Activated CD4-positive, alpha-beta T cell treated with anti-CD3 and anti-CD28 coated beads, Interleukin-2, amount 10 ng/mL, durations not matched to agents 24 days and 14 days (primary cell): ENCODE measurements at places on chromosomes 16 and 17. TPM values are rescaled to one million over a fixed set of nuclear protein-coding genes. Genes with fewer than 3 reads are reported as not detected.

GRCh38 chr17:77882481-77883212 lies 75.9 kb upstream of the TNRC6C start:
- DNase-seq: peak; percentile 95

- peak; percentile 71 for DNase-seq
Observed at GRCh38 chr17:75625813-75626486, 7.3 kb upstream of the SMIM5 start.

DNA sequence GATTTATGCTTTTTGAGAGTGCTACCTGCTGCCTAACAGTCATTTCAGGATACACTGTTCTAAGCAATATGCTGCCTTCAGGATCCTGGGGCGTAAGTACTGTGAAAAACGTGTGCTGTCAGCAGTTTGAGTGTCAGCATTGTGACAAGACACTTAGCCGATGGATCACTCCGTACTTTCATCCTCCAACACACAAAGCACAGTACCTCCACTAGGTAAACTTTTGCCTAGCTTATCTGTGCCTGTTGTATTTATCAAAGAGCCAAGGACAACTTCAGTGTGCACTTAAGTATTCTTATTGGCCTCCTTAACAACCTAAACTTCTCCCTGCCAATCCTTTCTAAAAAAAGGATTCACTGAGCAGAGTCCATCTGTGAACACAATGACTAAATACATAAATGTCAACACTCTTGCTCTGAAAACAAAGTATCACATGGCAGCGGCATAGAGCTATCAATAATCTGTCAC lies 33.8 kb upstream of the PHLPP2 start:
- DNase-seq: no peak

GRCh38 chr17:49218941-49219913 lies 8.7 kb downstream of the ABI3 start:
- peak; percentile 82 for DNase-seq

- no peak for DNase-seq
Observed at GRCh38 chr16:4673387-4674046, 19.8 kb upstream of the NUDT16L1 start.

DNA sequence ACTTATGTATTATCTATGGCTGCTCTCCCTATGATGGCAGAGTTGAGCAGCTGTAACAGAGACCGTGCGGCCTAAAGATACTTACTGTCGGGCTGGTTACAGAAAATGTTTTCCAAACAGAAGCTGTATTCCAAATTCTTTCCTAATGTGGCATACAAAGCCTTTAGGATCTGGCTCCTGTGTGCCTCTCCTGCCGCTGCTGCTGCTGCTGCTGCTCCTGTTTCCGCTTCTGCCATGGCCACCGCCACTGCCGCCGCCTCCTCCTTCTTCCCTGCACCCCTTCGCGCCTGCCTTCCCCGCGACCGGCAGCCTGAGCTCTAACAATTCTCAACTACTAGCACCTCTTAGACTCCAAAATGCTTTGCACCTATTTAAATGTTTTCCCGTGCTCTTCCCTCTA lies 263.9 kb upstream of the TBX2 start:
- DNase-seq: no peak

DNA sequence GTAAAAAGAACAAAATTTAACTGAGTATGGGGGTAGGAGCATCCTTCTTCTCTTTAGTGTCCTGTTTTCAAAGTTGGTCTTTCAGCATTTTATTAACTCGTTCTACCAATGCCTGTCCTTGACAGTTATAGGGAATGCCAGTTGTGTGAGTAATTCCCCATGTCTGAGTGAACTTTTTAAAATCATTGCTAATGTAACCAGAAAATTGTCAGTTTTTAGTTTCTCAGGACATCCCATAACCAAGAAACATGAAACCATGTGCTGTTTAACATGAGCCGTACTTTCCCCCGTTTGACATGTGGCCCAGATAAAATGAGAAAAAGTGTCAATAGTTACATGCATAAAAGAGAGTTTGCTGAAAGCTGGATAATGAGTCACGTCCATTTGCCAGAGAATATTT lies 71.4 kb upstream of the ARL4D start:
- no peak for DNase-seq

DNA sequence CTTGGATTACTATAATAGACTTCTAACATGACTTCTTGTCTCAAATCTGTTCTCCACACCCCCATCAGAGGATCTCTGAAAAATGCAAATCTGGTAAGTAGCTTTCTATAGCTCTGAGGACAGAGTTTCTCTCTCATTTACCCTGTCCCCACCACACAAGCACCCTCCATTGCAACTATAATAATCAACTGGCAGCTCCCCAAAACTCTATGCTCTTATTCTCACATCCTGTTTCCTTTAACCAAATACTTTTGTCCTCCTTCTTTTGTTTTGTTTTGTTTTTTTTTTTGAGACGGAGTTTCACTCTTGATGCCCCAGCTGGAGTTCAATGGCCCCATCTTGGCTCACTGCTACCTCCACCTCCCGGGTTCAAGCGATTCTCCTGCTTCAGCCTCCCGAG lies 73.4 kb downstream of the HELZ start:
- DNase-seq: no peak

GRCh38 chr17:5785338-5785737 lies 201.0 kb upstream of the NLRP1 start:
- no peak for DNase-seq

- DNase-seq: no peak
Observed at GRCh38 chr17:30234296-30234695, 1.2 kb downstream of the SLC6A4 start.

GRCh38 chr16:68696514-68696913 lies 40.6 kb upstream of the CDH1 start:
- no peak for DNase-seq

The P2RX5 gene
- 92.3 and 92.8 TPM in 2 replicates for total RNA-seq

The PRKCA gene
- total RNA-seq: 164 TPM in 2 replicates

The AGRP gene
- not detected in 2 replicates for total RNA-seq

- no peak for DNase-seq
Observed at GRCh38 chr17:57527221-57528057, 217.7 kb downstream of the CCDC182 start.

The AIPL1 gene
- total RNA-seq: not detected in 2 replicates

The KRTAP4-5 gene
- not detected in 2 replicates for total RNA-seq

DNA sequence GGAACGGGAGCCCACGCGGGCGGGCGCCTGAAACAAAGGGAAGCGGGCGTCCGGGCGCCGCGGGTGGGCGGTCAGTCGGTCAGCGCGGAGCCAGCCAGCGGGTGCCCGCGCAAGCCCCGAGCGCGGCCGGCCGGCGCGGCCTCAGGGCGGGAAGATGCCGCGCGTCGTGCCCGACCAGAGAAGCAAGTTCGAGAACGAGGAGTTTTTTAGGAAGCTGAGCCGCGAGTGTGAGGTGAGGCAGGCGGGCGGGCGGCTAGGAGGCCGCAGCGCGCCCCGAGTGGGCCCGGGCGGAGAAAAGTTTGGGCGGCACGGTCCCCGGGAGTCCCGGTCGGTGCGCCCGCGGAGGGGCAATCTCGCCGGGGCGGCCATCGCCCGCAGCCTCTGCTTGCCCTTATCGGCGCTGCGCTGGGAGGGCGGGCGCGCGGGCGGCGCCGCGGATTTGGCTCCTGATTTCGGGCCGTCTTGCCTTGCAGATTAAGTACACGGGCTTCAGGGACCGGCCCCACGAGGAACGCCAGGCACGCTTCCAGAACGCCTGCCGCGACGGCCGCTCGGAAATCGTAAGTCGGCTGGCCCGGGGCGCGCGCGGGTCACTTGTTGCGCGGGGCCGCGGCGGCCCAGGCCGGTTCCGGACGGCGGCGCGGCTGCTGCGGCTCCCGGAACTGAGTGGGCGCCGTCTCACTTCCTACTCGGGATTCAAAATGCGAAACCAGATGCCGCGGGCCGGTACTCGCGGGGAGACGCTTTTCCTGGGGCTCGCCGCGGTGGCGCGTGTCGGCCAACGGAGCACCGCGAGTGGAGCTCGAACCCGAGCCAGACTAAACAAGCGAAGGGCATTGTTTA lies 526 bp downstream of the CBFB start:
- peak; percentile 91 for DNase-seq

The SOX8 gene
- total RNA-seq: 0.77 and 0.92 TPM in 2 replicates
